ENCODE measurements at places on chromosomes 3 and 15.

- DNase-seq: peak; percentile 65
Measured at GRCh38 chr3:182979674-182980191, 605 bp downstream of the DCUN1D1 start.

GRCh38 chr3:120272286-120272685 is 12.7 kb downstream of the GPR156 start:
- no peak for DNase-seq

- DNase-seq: no peak
Measured at GRCh38 chr15:69304182-69304545, 5.5 kb downstream of the PAQR5 start.

- DNase-seq: no peak
Measured at GRCh38 chr15:89175617-89176191, 45.7 kb downstream of the RLBP1 start.

DNA sequence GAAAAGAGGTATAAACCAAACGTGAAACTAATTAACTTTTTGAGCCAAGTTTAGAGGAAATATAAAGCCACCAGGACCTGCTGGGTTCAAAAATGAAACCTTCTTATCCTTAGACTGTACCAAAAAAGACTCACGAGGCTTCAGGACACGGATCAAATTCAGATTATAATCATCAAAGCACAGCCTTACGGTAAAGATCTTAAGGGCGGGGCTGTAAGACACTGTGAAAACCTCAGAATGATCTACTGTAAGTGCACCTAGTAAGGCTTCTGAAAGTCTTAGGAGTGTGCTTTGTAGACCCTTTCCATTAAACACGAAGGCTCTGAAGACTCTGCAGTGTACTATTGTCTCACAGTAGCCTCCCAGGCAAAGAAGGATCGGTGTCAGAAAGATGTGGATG is 26.8 kb downstream of the TARS3 start:
- DNase-seq: no peak

Data from retina (tissue), 1 donor.